ENCODE measurements at places on chromosomes 7 and 10.

- DNase-seq, result no peak
Observed at GRCh38 chr10:598415-599170, 90.9 kb downstream of the DIP2C start.

GRCh38 chr7:8965177-8965576 is 531.8 kb downstream of the NXPH1 start:
- DNase-seq, result no peak

DNA sequence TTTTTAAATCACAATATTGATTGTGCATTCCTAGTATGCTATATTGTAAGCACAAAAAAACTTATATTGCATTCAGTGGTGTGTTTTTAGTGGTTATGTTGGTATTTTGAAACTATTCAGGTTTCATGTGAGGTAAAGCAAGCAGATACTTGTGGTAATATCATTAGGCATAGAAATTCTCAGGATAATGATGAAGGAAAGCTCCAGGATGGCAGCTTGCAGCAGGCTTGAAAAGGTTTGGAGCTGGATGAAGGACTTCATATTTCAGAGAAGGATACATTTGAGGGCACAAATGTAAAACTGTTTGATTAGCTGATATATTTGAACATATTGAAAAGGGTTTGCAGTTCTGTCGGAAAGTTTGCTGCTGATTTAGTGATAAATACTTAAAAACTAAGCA is 17.5 kb downstream of the TRIM24 start:
- no peak for DNase-seq

- DNase-seq, result no peak
Observed at GRCh38 chr10:132476146-132477065, 61.2 kb upstream of the INPP5A start.

DNA sequence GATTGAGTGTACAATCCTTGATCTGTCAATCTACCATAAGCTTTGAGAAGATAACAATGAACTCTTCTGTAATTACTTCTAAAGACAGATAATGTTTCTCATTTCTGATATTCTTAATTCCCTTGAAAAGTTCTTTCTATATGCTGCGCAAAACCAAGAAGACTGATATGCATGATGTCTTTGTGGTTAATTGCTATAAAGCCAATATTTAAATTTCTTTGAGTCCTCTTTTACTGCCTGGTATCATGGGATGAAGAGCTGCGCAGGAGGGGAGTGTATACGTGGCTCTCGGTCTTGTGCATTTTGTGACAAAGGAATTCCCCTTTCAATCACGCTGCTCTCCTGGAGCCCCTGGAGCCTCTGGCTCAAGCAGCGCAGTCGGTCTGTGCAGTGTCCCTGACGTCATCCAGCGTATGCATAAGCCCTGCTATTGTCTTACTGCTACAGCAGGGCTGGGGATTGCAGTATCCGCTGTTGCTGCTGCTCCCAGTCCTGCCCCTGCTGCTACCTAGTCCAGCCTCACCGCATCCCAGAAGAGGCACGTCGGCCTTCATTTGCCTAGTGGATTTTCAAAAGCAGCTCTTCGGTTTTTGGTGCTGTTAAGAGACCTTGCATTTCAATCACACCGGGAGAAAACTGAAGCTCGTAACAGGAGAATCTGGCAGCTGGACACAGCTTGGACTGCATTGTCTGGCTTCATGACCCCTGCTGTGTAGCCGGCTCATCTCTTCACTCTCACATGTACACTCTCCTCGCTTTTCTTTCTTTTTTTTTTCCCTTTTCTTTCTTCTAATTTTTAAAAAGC is 66.7 kb downstream of the ST7 start:
- DNase-seq, result no peak

DNA sequence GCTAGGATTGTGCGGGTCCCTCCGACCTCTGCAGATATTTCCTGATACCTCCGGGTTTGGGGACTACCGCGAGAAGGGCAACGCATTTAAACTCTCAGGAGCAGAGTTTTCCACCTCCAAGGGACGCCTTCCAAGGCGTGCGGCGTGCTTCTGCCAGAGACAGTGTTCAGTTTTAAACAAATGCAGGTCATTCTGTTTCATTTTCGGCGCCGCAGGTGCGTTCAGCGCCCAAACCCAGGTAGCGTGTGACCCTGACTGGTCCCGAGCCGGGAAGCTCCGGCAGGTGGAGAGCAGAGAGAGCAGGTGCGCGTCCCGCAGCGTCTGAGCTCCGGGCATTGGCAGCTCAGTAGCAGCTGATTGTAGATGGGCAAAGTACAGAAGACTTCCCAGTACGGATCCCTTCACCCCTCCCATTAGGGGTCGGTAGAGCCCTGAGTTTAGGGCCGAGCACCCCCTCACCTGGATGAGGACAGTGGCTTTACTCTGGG is 1.4 kb upstream of the CYP26A1 start:
- no peak for DNase-seq

- no peak for DNase-seq
Observed at GRCh38 chr7:94366832-94367231, 27.9 kb upstream of the COL1A2 start.

- DNase-seq, result no peak
Observed at GRCh38 chr10:102624751-102625645, 19.3 kb upstream of the TRIM8 start.

DNA sequence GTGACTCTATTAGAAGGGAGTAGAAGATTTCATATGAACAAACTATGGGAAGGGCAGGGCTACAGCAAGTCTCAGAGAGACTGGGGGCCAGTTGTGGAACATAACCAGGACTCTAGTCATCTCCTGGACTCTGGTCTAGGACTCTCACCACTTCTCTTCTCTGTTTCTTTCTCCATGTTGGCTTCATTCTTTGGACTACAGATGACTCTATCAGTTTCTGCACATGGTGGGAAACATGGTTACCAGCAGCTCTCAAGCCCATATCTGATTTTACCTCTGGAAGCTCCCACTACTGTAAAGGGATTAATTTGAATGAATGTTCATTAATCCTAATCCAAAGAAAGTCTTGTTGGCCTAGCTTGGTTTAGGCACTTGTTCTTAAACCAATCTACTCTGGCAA is 84.7 kb downstream of the LRGUK start:
- no peak for DNase-seq

DNA sequence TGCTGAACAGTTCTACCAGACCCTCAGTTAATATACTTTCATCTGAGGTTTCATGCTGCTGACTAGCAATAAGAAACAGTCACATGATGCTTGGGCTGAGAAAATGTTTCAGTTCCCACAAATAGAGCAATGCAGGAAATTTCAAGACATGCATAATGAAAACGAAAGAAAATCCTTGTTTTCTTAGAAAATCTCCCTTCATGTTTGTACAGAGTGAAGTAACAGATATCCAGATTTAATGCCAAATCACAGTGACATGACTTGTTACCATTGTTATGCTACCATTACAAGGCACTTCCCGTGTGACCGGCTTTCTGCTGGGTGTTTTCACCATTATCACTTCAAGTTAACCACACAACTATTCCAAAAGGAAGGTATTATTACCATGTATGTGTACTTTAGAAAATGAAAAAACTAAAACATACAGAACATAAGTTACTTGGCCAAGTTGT is 121.7 kb downstream of the DOCK4 start:
- DNase-seq, result no peak

- DNase-seq, result no peak
Observed at GRCh38 chr7:17968791-17969715, 28.8 kb upstream of the SNX13 start.

DNA sequence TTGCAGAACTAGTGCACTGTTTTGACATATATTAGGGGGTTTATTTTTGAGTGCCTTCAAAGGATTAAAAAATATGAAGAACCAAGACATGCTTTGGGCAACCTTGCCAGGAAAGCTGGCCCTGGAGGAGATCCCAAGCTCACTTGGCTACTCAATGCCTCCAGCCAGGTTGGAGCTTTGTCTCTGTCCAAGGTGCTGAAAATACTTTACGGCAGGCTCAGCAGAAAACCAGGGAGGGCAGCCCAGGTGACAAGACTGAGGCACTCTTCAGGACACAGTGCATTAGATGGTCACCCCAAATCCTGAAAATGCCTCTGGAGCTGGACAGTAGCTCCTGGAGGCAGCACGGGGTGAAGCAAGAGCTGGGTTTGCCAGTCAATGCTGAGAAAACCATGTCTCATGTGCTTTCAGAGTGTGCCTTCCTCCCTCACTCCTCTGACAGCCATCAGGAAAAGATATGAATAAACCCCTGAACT is 5.8 kb upstream of the KCNH2 start:
- no peak for DNase-seq

DNA sequence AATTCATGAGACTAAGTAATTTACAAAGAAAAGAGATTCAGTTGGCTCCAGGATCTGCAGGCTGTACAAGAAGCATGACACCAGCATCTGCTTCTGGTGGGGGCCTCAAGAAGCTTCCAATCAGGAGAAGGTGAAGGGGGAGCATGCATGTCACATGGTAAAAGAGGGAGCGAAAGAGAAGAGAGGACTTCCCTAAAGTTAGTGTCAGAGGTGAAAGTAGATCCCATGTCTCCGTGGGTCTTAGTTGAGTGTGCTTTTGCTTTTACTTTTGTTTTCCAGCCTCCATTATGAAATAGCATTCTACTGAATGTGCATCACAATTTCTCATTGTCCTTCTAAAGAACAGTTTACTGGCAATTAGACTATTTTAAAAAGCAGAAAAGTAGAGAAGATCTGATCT is 213.6 kb upstream of the FZD1 start:
- no peak for DNase-seq

DNA sequence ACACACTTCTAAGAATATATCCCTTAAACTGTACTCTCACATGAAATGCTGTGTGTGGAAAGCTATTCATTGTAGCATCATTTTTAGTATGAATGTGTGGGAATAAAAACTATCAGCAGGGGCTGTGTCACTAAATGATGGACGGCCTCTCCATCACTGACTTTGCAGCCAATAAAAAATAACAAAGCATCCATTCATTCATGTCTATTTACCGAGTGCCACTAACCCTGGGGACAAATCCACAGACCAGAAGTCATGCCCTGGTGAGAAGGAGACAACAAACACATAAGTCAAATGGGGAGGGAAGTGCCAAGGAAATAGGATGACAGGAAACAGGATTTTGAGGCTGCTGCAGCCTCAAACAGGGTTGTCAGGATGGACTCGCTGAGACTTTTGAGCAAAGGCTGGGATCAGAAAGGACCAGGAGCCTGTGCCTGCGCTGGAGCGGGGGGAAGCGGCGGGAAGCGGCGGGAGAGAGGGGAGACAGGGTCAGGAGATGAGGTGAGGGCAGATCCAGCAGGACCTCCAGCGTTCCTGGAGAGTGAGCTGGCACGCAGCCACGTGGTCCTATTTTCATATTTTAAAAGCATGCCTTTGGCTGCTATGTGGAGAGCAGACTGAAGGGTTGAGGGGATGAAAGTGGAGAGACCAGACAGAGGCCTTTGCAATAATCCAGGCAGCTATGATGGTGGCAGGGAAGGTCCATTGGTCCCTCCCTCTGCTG is 2.2 kb upstream of the NOM1 start:
- DNase-seq, result no peak

- no peak for DNase-seq
Observed at GRCh38 chr7:72337390-72338167, 74.6 kb downstream of the CALN1 start.

GRCh38 chr10:78458983-78459638 is 425.4 kb downstream of the RPS24 start:
- no peak for DNase-seq

DNA sequence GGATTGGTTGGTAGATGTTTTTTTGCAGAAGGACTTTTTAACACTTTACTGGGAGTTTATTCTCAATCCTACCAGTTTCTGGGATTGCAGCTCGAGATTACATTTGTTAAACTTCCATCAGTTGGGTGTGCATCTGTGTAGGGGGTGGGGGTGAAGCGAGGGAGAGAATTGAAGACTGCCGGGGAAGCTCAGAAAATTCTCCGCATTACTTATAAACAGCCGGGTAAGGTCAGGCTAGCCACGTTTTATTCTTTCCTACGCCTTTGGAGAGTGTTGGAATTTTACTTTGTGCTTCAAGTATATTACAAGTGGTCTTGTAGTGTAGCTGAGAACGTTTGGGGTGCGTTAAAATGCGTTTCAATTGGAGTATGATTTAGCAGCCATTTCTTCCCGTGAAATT is 1.1 kb downstream of the PALS2 start:
- DNase-seq, result no peak

DNA sequence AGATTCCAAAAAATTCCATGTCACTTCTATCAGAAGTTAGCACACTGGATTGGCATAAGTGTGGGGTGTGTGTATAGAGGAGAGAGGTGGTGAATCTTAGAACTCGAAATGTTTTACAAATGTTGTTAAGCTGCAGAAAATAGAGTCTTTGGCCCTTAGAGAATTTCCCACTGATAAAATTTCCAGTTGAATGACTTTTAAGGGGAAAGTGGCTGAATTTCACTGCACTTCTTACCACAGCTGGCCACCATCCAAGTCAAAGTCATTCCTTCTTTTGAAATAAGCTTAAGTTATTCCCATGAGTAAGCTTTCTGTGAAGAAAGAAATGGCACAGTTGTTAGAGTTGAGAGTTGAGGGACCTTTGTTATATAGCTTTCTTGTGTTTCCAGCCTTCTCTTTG is 13.9 kb downstream of the VCL start:
- DNase-seq, result no peak

DNA sequence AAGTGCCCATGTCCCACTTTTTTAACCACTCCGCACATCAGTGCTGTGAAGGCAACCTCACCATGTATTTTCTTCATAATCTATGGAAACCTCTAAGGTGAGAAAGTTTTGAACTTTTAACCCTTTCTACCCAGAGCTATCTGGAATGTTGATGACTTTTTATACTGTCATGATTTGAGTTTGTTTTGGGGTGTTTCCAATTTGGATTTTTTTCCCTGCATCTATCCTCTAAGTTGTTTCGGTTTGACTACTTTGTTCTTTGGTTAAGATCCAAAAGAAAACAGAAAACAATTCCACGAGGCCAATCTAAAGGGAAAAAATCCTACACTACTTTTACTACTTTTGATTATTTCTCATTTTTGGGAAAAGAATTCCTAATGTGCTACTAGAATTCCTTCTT is 279.7 kb downstream of the USP6NL start:
- no peak for DNase-seq

- no peak for DNase-seq
Observed at GRCh38 chr10:117462424-117462792, 80.1 kb upstream of the EMX2 start.

DNA sequence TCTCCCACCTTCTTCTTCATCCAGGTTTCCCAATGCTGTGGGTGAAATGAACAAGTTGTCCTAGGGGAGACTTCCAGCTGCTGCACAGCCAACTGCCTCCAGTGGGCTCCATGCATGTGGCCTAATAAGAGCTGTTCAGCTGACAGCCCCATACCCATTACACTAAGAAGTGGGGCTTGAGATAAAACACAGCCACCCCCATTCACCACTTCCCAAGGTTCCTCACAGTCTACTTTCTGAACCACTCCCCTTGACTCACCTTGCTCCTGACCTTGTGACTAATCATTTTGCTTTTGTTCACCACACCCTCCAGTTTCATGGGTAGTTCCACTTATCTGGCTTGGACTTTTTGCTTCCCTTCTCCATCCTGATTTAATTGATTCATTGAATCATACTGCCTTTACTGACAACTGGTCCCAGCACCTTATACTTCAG is 119.3 kb downstream of the CABCOCO1 start:
- DNase-seq, result no peak

GRCh38 chr7:38220452-38220851 is 42.4 kb downstream of the STARD3NL start:
- no peak for DNase-seq

Data from activated CD4-positive, CD25-positive, alpha-beta regulatory T cell treated with anti-CD3 and anti-CD28 coated beads, Interleukin-2, amount 50 U/mL, for 16 hours (primary cell).